CD4-positive, alpha-beta T cell treated with Interleukin-12 subunit alpha and Interleukin-12 subunit beta, for 1 hour (primary cell): ENCODE measurements at places on chromosomes 4 and X.

DNA sequence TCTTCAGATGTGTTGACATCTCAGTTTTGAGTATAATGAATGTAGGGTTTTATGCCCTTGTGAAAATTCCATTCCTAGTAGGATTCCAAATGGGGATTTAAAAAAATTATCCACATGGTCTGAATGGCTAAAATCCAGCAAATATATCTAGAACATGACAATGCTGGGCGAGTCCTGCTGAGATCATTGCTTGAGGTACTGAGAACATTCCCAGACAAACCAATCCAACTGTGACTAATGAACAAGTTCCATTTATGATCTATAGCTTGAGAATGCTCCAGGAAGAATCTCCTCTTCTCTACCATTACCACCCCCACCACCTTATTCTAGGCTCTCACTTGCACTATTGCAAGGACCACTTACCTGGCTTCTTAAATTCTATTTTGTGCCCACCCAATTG lies 77.2 kb upstream of the IL1RAPL2 start:
- DNase-seq = no peak

DNA sequence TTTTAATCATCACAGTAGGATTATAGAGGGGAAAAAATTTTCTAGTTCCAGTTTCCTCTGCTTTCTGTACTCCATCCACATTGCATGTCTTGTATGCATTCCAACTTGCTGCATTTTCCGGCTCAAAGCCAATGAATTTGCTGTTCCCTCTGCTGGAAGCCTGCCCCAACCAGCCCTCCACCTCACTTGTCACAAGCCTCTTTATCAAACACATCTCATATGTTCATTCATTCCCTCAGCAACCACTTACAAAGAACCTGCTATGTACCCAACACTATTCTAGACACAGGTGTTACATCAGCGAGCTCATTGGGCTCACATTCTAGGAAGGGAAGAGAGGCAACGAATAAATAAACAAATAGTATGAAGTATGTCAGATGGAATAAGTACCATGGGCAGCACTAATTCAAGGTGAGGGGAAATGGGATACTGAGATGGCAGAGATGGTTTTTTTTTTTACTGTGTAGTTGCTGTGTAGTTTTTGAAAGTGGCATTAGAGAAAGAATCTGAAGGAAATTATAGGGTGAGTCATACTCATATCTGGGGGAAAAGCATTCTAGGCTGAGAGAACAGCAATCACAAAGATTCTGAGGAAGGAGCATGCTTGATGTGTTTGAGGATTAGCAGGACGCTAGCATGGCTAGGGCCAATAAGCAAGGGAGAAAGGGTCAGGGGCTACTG lies 332.5 kb downstream of the PDGFC start:
- DNase-seq = no peak

GRCh38 chr4:14070289-14070880 lies 442.9 kb upstream of the BOD1L1 start:
- no peak for DNase-seq

GRCh38 chr4:184885602-184886001 lies 59.8 kb upstream of the ACSL1 start:
- no peak for DNase-seq

DNA sequence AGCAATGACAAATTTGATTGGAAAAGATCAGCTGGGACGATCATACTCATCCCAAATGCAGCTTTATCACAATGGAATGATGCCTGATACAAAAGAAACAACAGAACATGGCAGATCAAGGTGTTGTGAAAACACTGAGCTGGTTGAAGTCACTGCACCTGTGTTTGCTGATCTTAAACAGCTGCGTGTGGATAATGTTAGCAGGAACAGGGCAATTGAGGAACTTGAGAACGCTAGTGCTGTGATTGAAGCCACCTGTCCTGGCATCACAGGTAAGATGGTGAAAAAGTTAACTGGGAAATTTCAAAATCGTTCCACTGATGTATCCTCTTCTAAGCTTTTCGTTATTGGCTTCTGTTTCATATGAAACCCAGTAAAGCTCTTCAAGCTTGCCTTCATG lies 27.4 kb upstream of the SOD3 start:
- no peak for DNase-seq

DNA sequence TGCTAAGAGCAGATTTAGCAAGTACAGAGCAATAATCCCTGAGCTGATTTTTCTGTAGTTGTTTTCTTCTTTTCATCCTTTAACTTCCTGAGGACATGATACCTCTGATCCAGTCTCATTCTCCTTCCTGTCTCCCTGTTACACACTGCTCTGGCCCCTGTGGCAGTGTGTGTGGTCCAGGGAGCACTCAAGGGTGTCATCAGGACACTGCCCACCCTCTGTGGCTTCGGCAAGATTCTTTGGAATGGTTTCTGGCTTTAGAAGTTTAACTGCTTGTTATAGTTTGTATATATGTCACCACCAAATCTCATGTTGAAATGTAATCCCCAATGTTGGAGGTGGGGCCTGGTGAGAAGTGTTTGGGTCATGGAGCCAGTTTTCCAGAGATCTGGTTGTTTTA lies 637.3 kb downstream of the BCOR start:
- DNase-seq = no peak
